ENCODE measurements at places on chromosomes 5 and 9. TPM values are rescaled to one million over a fixed set of nuclear protein-coding genes. Genes with fewer than 3 reads are reported as not detected.

BTNL3 gene
- not detected for total RNA-seq

PTGDS gene
- not detected for total RNA-seq

LYSMD3 gene
- total RNA-seq, result 10.8 TPM

IL4 gene
- total RNA-seq, result not detected

NR5A1 gene
- total RNA-seq, result not detected

JAK2 gene
- total RNA-seq, result 12.5 TPM

All from Daoy (cell line).